Lower lobe of right lung (tissue), 2 donors: ENCODE measurements at places on chromosomes 11 and 22. TPM values are rescaled to one million over a fixed set of nuclear protein-coding genes. Genes with fewer than 3 reads are reported as not detected.

- no peak for DNase-seq
- no peaks in the 10 kb centered on the region for H3K36me3 ChIP-seq
- H3K27ac ChIP-seq = peak overlapping the region; percentile 18
- no peaks in the 10 kb centered on the region for H3K27me3 ChIP-seq
These were observed 11.9 kb downstream of the LARGE1 start for GRCh38 chr22:33908171-33909074.

DNA sequence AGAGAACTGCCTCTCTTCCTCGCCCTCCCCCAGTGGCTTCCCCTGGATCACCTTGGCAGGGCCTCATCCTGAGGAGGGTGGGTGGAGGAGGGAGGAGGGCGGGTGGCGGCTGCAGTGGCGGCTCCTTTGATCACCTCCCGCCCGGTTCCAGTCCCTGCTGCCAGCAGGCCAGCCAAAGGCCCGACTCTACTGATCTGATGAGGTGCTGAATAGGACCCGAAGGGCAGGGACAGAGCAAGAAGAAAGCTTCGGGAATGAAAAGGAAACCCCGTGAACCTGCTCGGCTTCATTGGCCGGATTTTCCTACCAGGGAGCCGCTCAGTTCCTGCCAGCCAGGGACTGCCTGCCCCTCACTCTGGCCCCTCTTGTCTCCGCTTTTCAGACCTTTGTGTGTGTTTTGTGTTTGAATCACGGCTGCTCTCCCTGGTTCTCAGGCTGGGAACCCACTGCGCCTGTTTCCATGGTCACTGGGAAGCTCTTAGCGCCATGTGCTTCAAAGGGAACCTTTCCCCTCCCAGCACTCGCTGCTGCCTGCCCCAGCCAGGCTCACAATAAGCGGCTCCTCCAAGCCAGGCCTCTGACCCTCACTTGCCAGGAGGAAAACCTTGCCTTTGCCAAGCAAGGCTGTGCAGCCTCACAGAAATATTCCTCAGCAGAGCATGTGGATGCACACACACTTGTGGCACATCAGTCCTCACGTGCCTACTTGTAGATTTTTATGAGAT lies 56.8 kb downstream of the C22orf31 start:
- H3K4me1 ChIP-seq = peaks cover 23% of the 10 kb centered on the region
- peak overlapping the region; percentile 54 for H3K27ac ChIP-seq
- no peaks in the 10 kb centered on the region for H3K36me3 ChIP-seq
- peak overlapping the region; percentile 5 for H3K4me3 ChIP-seq
- peak; percentile 66 for DNase-seq

- H3K4me1 ChIP-seq = no peaks in the 10 kb centered on the region
- no peaks in the 10 kb centered on the region for H3K36me3 ChIP-seq
- no peak overlapping the region for H3K27ac ChIP-seq
These were observed 89.8 kb downstream of the RTL6 start for GRCh38 chr22:44407987-44408828.

- no peak overlapping the region for H3K4me3 ChIP-seq
- peak; percentile 45 for DNase-seq
- no peaks in the 10 kb centered on the region for H3K36me3 ChIP-seq
These were observed 10.6 kb downstream of the TSPAN32 start for GRCh38 chr11:2312232-2313042.

DNA sequence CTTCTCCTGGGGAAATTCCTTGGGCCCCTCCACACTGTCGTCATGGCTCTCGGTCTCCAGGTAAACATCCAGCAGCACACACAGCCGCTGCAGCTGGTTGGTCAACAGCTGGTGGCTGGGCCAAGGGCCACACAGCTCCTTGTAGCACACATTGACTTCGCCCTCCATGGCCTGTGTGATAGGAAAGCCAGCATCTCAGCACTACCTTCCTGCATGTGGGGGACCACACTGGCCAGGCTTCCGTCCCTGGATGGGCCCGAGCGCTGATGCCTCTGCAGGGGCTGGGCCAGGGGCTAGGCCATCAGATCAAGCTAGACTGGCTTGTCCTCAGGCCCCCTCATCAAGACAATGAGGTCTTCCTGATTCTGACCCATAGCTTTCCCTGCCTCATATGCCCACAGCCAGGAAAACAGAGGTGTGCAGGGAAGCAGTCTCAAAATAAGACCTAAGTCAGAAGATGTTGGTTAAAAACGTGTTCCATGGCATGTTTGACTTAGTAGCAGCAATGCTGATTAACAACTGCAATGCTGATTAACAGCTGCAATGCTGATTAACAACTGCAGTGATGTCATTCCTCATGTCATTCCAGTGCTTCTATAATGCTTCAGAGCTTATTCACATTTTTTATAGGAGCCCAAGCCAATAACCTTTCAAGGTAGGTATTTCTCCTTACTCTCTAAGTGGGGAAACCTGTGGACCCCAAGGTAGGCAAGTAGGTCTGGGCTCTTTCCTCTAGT lies 31.3 kb downstream of the NEFH start:
- H3K27ac ChIP-seq = no peak overlapping the region
- no peak overlapping the region for H3K4me3 ChIP-seq
- H3K4me1 ChIP-seq = no peaks in the 10 kb centered on the region
- no peaks in the 10 kb centered on the region for H3K27me3 ChIP-seq
- H3K36me3 ChIP-seq = peaks cover 100% of the 10 kb centered on the region

DNA sequence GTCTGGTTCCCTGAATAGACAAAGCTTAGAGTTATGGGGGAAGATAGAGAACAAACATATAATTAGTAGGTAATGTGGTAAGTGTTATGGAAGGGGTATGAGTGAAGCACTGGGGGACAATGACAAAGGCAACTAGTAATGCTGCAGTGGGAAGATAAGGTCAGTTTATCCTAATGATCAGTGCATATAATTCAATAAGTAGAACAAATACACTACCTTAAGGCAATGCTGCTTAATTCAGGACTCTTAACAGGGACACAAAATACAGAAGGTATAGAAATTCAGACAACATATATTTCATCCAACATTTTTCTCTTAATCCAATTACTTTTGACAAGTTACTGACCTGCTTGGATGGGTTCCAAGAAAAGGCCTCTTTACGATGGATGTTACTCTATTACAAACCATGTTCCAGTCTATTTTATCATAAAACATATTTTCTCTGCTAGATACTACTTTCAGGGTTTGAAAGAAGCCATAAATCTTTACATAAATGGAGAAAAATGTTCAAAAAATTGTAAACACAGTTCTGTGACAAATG lies 1186.2 kb downstream of the LRRC4C start:
- H3K4me1 ChIP-seq = no peaks in the 10 kb centered on the region
- H3K27ac ChIP-seq = no peak overlapping the region
- H3K27me3 ChIP-seq = no peaks in the 10 kb centered on the region
- H3K36me3 ChIP-seq = no peaks in the 10 kb centered on the region
- DNase-seq = no peak

DNA sequence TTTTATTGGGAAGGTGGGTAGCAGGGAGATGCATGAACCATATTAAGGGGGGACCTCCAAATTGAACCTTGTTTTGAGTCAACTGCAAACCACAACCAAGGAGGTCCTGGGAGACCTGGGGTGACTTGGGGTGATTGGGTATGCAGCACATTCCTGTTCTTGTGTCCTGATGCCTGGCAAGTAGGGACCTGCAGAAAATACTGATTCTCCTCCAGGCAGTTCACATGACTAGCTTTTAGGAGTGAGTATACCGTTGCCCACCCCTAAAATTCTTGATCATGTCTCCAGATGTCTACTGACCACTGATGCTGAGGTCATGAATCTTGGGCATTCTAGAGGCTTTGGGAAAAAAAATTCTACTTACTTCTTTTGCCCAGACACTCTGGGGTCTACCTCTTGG lies 6.3 kb downstream of the EHF start:
- H3K27me3 ChIP-seq = no peaks in the 10 kb centered on the region
- H3K27ac ChIP-seq = no peak overlapping the region
- no peaks in the 10 kb centered on the region for H3K4me1 ChIP-seq
- DNase-seq = no peak
- no peaks in the 10 kb centered on the region for H3K36me3 ChIP-seq
- H3K4me3 ChIP-seq = no peak overlapping the region

DNA sequence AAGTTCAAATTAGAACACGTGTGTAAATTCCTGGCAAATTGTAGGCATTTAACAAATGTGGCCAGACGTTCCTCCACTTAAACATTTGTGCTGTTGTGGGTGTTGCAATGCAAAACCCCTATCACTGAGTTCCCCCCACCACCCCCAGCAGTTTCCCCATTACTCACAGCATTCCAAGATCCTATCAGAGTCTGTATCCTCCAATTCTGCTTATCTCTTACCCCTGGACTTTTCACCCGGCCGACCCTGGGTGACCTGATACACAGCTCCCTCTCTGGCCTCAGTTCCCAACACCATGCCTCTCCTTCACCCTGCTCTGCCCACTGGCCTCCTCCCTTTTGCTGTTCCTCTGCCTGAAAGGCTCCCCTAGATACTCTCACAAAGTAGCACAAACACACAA lies 31.4 kb upstream of the AQP11 start:
- H3K4me3 ChIP-seq = no peak overlapping the region
- H3K27ac ChIP-seq = no peak overlapping the region
- no peaks in the 10 kb centered on the region for H3K27me3 ChIP-seq
- no peaks in the 10 kb centered on the region for H3K36me3 ChIP-seq

- peaks cover 39% of the 10 kb centered on the region for H3K4me1 ChIP-seq
- peak within 1 kb of the TSS; percentile 91 for H3K27ac ChIP-seq
- H3K4me3 ChIP-seq = peak within 1 kb of the TSS; percentile 97
- peaks cover 26% of the 10 kb centered on the region for H3K36me3 ChIP-seq
- no peaks in the 10 kb centered on the region for H3K27me3 ChIP-seq
- DNase-seq = peak; percentile 94
These were observed at the start of gene ATP5MG for GRCh38 chr11:118401151-118401879. TSS of gene ATP5MG (plus strand) at chr11:118401606. CDS start at chr11:118401666, 60 bp downstream.

DNA sequence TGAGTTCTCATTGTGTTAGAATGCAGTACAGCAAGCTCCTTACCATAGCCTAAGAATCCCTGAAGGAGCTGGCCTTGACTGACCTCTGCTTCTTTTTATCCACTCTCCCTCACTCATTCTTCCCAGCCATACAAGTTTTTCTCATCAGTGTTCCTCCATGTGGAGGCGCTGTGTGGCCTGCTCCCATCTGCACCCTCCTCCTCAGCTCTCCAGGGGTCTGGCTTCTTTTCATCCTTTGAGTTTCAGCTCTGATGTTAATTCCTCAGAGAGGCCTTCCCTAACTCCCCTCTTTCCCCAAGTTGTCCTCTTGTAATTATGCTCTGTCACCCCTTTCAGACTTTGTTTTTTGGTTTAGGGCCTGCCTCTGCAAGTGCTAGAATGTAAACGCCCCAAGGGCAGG lies 144.8 kb downstream of the WNT7B start:
- H3K36me3 ChIP-seq = peaks cover 15% of the 10 kb centered on the region
- no peak for DNase-seq
- H3K27ac ChIP-seq = no peak overlapping the region
- no peaks in the 10 kb centered on the region for H3K4me1 ChIP-seq
- H3K27me3 ChIP-seq = no peaks in the 10 kb centered on the region
- H3K4me3 ChIP-seq = no peak overlapping the region

DNA sequence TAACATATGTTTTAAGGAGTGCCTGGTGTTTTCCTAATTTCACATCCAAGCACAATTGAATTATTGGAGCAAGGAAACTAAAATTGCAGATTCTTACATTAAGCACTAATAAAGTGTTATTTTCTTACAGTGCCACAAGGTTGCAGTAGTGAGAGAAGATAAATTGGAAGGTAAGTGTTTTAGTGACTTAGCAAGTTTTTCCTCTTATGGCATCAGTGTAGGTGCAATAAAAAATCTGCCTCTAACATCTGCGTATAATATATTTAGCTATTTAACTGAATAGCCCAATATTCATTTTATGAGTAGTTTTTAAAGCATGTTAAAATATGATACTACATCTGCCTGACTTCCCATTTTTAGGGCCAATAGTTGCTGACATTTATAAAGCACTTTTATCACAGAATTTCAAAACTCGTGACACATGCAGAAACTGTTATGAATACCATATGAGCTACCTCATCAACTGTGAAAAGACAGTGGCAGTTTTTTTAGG lies 19.0 kb downstream of the POLD3 start:
- no peak for DNase-seq
- H3K4me3 ChIP-seq = no peak overlapping the region
- H3K27me3 ChIP-seq = no peaks in the 10 kb centered on the region
- H3K27ac ChIP-seq = peak overlapping the region; percentile 42
- peaks cover 15% of the 10 kb centered on the region for H3K4me1 ChIP-seq

- H3K27me3 ChIP-seq = no peaks in the 10 kb centered on the region
- no peaks in the 10 kb centered on the region for H3K36me3 ChIP-seq
- H3K27ac ChIP-seq = no peak overlapping the region
- H3K4me1 ChIP-seq = no peaks in the 10 kb centered on the region
- H3K4me3 ChIP-seq = no peak overlapping the region
- DNase-seq = no peak
These were observed 1206.6 kb downstream of the BRD1 start for GRCh38 chr22:48621085-48621484.

Gene MS4A1
- total RNA-seq = 0.65 TPM

Gene KRTAP5-3
- not detected for total RNA-seq

Gene ART1
- total RNA-seq = 1.0 TPM

Gene UBXN1
- 116 TPM for total RNA-seq

Gene ZNF143
- total RNA-seq = 34.0 TPM

Gene PCSK7
- 50.2 TPM for total RNA-seq

Gene KRTAP5-10
- not detected for total RNA-seq
